ENCODE measurements at places on chromosomes 1 and 21.

GRCh38 chr1:3366126-3367051 lies 88.1 kb upstream of the ARHGEF16 start:
- DNase-seq, result no peak

DNA sequence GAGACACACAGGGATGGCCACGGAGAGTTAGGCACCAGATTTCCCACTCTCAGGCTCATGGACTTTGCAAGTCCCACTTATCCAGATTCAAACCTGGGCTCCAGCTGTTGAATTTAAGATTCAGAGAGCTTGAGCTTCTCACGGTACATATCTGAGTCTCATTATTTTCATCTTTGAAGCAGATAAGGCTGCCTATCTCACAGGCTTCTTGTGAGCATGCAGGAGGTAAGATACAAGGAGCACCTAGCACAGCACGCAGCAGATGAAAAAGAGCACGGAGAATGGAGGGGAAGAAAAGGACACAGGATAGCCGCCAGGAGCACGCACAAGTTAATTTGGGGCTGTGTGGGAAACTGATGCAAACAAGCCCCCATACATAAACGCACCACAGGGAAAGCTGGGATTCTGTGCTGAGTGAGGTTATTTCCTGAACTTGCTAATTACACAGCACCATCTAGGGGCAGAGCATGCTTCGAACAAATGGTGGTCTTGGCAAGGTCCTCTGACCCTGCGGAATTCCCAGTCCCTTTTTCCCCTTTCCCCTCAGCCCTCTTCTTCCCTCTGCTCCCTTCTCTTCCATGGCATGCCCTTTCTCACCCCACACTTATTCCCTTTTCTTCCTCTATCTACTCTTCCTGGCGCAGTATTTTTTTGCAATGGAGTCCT lies 134.7 kb upstream of the VANGL1 start:
- no peak for DNase-seq

- no peak for DNase-seq
Observed at GRCh38 chr1:32186077-32186476, 6.6 kb downstream of the TXLNA start.

GRCh38 chr1:20610970-20611369 lies 22.1 kb downstream of the CDA start:
- no peak for DNase-seq

GRCh38 chr1:47849005-47849521 lies 148.1 kb downstream of the TRABD2B start:
- no peak for DNase-seq

- DNase-seq, result no peak
Observed at GRCh38 chr1:19511116-19511515, 25.8 kb upstream of the CAPZB start.

DNA sequence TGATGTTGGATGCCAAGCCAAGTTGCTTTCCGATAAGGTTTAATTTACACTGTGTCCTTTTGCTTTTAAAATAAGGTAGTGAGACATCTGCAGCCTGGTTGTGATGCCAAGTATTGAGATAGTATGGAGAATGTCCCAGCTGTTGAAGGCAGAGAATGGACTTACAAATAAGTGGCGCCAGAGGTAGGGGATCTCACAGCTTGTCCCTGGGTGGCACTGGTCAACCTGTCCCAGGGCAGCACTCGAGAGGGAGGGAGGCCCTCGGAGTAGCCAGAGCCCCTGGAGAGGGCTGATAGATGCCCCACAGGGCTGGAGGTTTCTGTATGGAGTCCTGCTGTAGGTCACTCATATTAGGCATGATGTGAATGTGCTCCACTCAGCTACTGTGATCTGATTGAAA lies 98.5 kb downstream of the GALNT2 start:
- no peak for DNase-seq

GRCh38 chr1:207280706-207281105 lies 40.8 kb upstream of the CD55 start:
- no peak for DNase-seq

- no peak for DNase-seq
Observed at GRCh38 chr1:109502364-109502851, 7.1 kb downstream of the AMIGO1 start.

GRCh38 chr1:88701275-88701674 lies 17.2 kb downstream of the PKN2 start:
- DNase-seq, result no peak

- DNase-seq, result no peak
Observed at GRCh38 chr1:78005755-78006154, 1.0 kb downstream of the DNAJB4 start.

DNA sequence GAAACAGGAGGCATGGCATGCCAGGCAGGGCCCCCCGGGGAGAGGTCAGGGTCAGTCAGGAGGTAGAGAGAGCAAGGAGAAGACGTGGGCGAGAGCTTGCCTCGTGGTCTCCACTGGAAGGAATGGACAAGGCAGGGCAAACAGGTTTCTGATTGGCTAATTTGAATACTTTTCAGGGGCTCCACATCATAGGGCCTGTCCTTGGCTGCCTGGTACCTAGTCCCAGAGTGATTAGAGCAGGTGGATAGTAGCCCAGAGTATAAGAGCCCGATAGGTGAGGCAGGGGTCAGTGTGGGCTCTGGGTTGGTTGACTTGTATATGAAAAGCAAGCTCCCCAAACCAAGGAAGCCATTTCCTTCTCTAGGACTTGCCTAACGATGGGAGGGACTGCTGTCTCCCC lies 178.6 kb downstream of the ZP4 start:
- no peak for DNase-seq

DNA sequence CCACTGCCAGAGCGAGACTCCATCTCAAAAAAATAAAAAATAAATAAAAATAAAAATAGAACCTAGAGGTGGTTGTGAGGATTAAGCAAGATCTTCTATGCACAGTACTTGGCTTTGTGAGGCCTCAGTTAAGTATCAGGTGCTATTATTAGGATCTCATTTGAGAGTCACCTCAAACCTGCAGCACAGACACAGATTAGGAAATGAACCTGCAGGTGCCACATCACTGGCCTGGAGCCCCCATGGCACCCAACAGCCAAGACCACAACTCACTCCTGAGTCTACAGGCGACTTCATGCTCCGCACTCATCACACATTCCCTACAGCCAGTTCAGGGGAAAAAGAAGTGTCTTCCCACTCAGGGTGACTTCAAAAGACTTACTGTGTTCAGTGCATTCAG lies 176.8 kb downstream of the SLC45A1 start:
- no peak for DNase-seq

DNA sequence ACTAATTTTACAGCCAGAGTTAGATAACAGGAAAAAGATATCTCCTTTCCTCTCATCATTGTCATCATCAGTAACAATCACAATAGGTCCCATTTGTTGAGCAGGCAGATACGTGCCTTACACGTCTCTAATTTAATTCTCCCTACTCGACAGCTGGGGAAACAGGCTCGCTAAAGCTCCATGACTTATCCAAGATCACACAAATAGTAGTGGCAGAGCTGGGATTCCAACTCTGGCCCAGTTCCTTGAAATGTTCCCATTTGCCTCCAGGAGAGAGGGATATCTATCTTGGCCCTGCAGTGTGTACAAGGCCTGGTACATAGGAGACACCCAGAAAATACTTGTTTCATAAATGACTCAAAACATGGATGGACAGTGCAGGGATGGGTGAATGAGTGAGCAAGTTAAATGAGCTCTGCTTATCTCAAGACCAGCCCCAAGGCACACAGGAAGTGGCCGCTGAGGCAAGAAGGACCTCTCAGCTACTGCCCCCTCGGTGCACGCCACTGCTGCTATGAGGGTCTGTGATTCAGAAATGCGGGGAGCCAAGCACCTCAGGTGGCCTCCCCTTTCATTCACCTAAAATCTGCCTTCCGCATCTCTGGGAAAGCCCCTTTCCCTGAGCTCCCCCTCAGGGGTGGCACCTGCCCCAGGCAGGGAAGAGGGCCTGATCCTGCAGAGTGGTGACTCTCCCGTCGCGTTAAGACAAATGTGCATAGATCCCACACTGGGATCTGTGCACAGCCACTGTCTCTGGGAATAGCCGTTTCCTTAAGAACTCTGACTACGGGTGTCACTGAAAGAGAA lies 3.6 kb downstream of the KCNN3 start:
- DNase-seq, result no peak

GRCh38 chr1:226786550-226786949 lies 47.5 kb upstream of the ITPKB start:
- DNase-seq, result no peak

DNA sequence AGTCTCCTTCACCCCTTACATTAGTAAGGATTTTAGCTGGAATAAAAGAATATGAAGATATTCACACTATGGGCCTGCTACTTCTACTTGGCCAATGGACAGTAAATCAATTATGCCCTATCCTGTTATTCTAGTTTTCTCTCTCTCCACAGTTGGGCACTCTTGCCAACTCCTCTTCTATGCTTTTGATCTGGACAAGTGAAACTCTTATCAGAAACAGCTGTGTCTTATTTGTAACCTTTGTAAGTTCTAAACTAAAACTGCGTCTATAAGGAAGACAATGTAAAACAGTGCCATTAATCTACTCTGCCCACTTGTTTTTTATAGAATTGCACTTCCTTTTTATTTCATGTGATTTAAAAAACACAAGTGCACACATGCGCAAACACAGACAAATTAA lies 244.0 kb upstream of the DMRTA2 start:
- no peak for DNase-seq

- DNase-seq, result no peak
Observed at GRCh38 chr1:150550222-150551050, 1.2 kb downstream of the ADAMTSL4 start.

DNA sequence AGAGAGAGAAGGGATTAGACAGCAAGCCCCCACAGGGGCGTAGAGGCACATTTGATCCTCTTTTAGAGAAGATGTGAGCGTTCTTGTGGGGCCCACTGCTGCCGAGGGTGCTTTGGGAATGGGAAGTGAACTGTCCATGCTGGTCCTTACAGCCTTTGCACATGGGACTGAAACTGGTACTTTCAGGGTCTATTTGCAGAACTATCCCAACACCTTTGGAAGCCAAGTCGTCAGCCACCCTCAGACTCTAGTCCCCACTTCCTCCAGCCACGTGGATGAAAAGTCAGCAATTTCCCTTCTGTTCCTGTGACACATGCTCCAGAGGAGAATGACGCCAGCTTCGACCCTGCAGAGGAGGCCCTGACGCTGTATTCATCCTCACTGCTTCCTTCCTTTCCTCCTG lies 2.6 kb upstream of the RAB7B start:
- DNase-seq, result no peak

DNA sequence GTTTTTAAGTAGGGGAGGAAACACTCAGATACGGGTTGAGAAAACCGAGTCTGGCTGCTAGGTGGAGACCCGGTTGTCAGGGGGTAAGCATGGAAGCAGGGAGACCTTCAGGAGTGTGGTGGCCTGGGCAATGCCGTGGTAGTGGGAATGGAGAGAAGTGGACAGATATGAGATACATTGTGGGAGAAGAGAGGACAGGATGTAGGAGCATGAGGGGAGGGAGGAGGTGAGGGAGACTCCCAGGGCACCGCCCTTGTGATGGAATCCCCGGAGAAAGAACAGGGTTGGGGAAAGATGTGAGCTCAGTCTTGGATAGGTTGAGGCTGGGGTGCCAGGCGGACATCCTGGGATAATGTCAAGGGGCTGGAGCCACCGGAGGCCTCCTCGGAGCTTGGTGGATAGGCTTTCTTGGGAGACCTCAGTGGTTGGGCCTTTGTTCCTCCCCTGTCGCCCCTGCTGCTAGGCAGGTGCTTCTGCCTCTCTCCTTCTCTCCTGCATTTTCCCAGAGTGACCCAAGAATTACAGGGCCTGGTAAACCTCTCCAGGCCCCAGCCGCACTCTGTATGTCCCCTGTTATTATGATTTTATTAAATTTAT lies 21.3 kb downstream of the ZNF362 start:
- DNase-seq, result no peak

- DNase-seq, result no peak
Observed at GRCh38 chr1:56569661-56570060, 9.7 kb downstream of the PLPP3 start.

DNA sequence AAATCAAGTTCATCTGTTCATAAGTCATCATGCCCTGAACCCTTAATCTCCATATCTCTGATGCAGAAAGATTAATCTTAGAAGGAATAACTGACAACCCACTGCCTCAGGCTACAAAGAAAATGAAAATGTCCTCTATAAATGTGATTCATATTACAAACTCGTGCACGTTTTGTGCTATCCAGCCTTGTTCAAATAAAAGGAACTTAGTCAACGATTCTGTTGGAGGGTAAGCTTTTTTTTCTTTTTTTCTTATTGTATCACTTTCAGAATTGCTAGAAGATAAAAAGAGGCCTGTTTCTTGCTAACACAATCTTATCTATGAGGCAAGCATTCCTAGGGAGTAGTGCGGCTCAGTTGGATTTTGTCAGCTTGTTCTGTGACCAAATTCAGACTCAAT lies 228.4 kb downstream of the TM2D1 start:
- DNase-seq, result no peak

DNA sequence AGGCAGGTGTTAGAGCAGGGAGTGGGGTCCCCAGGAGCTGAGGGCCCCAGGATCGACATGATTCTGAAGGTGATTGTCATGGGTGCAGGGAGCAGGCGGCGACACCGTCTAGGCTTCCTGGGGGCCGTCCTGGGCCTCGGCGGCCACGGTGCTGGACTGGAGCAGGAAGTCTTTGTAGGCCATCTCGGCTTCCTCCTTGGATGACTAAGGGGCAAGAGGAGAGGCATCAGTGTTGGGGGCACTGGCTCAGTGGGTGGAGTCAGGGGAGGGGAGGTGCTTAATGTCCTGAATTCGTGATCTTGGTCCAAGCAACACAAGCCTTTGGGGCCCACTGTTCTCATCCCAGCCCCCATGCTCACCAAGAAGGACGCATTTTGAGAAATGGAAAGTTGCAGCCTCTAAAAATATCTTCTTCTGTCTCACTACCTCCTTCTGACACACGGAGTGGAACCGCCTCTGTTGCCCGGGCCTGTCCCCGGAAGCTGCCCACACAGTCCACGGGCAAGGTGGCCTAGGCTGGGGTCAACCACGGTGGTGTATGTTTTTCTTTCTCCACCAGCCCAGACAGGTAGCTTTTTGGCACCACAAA lies 8.6 kb upstream of the FCMR start:
- DNase-seq, result no peak

- no peak for DNase-seq
Observed at GRCh38 chr1:10065760-10066159, 33.0 kb downstream of the UBE4B start.

- no peak for DNase-seq
Observed at GRCh38 chr1:20298626-20299025, 8.0 kb downstream of the VWA5B1 start.

DNA sequence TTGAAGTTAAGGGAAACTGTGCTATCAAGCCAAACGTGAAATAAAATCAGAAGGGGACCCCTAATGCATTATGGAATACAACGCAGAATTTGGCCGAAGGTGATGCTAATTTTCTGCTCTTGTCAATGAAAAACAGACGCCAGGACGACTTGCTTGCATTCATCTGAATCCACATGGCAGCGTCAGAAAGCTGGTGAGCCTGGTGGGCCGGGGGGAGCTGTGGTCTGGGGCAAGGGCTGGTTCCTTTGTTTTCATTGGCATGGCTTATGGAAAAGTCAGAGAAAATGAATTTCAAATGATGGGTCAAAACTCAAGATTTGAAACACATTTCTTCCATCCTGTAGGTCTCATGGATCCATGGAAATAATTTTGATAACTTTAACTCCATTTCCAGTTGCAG lies 86.4 kb upstream of the RUNX1 start:
- no peak for DNase-seq

- no peak for DNase-seq
Observed at GRCh38 chr1:178324003-178324402, 172.8 kb downstream of the CLEC20A start.

- DNase-seq, result no peak
Observed at GRCh38 chr1:169959686-169960085, 66.0 kb upstream of the SCYL3 start.

Measured in H1 (cell line).